ENCODE measurements at places on chromosomes 6 and 20.
A peak's percentile ranks its signal among the peaks of the same experiment; 100 is the strongest.

DNA sequence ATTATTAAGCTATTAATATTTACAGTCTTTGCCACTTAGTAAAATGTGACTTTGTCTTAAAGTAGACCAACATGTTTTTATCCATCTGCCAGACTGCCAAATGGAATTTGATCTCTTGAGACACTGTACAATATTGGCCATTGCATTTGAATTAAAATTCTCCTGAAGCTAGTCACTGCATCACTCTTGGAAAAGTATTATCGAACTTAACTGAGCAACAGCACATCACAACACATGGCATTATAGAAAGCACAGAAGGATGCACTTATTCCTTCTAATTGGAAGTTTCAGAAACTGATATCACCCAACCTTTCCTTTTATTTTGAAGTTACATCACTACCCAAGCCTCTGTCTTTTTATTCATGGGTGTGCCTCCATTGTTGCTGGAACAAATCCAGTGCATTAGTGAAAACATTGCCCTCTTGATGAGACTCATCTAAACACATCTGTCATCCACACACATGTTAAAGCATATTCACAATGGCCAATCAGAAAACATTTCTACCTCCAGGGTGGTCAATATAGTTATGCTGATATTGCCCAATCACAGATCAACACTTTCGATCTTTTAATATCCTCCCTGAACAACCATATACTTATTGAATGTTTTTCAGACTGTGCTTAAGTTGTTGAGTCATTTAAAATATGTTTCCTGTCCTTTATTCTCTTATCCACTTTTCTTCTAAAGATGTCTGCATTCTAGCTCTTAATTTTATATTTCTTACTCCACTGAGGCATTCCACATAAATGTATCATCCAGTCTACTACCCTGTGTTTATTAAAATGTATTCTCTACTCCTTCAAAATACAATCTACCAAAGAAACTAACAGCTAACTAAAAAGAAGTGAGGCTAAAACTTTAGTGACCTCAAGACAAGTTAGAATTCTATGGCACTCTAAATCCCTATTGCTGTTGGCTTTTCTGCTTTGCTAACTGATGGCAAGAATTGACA, 535.0 kb downstream of the RFPL4B start:
- no peak for DNase-seq

DNA sequence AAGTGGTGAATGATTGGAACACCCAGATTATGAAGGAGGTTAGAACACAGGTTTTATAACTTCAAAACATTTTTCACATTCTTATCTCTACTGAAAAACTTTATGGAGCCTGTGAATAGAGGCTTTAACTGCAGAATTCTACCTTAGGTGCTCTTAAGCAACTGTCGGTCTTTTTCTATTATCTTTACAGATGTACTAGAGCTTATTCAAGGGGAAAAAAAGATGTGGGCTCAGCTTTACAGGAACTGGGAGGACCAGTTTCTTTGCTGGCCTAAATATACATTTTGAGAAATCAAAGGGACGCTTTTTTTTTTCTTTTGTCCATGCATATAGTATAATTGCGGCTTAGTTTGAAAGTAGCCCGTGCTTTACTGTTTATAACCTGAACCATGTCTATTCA, 58.9 kb downstream of the UST start:
- DNase-seq: no peak

DNA sequence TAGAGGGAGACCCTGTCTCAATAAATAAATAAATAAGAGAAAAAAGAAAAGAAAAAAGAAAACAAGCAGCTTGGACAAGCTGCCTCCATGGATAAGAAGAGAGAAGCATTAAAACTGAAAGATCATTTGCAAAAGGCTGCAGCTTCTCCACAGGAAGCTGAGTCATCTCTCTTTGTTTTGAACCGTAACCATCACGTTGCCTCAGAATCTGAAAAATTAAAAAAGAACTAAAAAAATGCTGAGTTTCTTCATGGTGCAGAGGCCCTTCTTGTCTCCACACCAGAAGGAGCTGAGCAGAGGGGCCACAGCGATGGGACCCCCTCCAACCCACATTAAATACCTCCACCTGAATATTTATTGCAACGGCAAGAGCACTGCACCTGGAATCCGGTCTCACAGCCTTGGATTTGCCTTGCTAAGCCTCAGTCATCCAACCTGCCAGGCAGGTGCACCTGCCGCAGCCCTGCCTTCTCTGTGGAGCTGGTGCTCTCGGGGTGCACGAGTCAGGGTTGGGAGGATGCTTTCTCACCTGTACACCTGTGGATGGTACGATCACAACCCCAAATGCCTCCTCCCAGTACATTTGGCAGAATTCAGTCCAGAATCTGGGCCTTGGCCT, 28.1 kb downstream of the TOX2 start:
- DNase-seq: no peak

DNA sequence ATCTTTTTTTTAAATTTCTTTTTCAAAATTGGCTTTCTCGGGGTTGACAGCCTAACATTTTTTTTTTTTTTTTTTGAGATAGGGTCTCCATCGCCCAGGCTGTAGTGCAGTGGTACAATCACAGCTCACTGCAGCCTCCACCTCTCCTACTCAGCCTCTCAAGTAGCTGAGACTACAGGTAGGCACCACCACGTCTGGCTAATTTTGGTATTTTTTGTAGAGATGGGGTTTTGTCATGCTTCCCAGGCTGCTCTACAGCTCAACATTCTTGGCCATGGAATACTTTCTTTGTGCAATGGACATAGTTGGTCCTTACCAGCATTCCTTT, 6.4 kb upstream of the CTNNBL1 start:
- DNase-seq: no peak

DNA sequence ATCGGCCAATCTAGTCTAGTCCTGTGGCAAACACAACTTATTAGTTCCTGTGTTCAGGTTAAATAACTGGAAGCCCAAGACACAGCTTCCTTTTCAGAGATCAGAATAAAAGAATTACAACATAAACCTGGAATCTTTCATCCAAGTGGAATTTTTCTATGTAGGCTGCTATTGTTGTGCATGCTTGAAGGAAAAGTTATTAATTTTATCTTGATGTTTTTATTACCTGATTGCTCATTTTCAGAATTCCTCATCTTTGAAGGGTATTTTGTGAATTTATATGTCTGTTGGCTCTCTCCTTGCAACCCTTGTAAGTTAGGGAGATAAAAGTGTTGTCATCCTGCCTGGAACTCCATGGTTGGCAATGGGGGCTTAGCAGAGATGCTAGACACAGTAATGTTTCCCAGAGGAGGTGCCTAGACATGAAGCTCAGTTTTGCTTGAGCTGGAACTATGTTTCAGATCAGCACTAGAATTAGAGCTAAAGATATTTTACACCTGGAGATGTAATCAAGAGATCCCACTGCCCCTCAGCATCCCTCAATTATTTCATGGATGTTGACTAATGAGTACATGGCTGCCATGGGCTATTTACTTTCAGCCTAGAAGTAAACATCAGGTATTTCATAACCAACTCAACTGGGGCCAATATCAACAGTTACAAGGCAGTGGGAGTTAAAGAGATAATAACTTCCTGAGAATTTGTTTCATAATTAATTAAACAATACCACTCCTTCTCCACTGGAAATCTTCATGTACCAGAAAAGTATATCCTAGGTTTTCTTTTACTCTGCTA, 367.0 kb upstream of the MARCKS start:
- DNase-seq: no peak

DNA sequence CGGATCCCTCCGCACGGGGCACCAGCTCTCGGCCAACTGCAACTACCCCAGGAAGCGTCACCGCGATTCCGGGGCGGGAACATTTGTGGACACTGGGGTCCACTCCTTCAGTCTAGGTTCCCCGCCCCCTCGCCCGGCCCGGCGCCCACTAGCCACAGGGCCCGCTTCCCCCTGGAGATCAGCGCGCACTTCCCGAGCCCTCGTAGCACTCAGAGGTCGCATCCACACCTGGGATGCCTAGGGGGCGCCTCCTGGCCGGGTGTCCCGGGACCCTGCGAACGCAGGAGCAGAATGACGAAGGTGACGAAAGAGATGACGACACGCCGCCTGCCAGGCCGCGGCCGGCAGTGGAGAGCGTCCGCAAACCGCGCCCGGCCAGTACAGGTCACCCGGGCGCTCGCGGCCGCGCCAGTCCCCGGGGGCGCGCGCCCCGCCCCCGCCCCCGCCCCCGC, 309 bp upstream of the AIG1 start:
- peak; percentile 64 for DNase-seq

DNA sequence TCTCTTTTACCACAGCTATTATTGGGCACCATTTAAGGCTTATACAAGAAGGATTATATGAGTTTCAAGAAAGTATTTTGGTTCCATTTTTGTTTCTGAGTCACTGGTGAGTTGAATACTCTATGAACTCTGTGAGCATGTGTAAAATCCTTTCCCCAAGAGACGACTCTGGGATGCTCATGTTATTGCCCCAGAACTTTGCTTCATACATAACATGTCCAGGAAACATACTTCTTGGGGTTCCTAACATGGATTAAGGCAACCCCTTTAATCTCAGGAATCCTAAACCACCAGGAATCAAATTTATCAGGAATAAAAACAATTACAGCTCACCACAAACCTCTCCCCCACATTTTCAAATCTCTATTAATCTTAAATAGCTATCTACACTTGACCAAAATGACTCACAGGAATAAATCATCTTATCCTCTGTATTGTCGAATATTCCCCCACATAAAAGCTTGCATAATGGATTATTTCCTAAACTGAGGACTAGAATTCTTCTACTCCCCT, 117.5 kb upstream of the COL21A1 start:
- DNase-seq: no peak

GRCh38 chr6:135520781-135521180, 23.2 kb upstream of the AHI1 start:
- DNase-seq: no peak

- no peak for DNase-seq
Observed at GRCh38 chr6:111657146-111657545, 51.5 kb upstream of the TRAF3IP2 start.

DNA sequence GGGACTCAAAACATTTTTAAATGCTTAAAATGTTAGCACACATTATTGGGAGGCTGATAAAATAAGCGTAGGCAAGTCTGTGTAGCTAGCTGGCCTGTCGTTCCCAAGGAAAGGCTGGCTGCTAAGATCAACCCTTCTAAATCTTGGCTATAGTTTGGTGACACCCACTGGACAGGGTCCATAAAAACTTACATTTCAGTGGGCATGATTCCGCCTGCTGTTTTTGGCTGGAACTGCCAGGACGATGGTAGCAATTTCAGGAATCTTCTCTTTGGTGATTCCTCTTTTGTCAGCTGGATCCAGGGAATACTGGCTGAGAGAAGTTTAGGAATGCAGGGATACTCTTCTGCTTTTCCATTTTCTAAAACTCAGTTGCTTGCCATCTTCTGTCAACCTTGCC, 162.2 kb downstream of the NKAIN2 start:
- DNase-seq: no peak

DNA sequence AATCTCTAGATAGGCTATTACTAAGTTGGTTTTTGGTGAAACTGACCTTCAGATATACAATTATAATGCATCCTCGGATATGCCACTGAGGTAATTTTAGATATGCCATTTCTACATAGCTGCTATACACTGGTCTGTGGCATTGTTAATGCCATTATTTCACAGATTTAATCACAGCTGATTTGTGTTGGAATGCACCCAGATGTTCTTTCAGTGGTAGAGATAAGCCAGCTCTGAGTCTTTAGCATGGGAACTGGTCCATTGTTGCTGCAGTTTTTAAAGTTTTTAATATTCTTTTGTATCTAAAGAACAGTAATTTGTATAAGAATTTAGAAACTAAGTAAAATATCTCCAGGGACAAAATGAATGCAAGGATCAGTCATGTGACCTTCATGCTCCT, 6.8 kb downstream of the TMX4 start:
- no peak for DNase-seq

DNA sequence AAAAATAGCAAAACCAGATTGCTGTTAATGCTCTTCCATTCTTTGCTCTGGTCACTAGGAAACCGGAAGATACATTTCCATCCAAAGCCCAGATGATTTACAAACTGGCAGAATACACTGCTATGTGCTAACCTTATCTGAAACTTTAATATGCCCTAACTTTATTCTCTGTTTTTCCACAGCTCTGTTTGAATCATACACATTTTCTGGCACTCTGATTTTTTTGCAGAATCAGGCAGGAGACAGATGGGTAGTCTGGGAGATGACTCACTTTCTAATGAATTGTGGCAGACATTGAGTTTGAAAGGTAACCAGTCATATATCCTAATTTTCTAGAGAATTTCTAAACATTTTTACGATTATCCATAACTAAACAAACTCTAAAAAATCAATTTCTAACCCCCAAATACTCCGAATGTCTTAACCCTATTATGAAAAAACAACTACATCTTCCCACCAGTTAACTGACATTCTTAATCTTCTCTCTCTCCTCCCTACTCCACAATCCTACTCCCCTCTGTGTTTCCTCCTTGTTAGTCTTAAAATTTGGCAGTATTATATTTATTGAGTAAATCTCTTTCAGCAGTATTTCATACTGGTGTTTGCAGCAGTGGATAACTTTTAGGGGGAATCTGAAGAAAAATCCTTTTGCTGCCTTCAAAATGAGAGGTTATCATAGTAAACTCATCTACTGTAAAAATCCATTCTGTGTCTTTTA, 63.5 kb downstream of the MAN1A1 start:
- no peak for DNase-seq

GRCh38 chr6:8857160-8857559, 421.8 kb upstream of the SLC35B3 start:
- DNase-seq: no peak

DNA sequence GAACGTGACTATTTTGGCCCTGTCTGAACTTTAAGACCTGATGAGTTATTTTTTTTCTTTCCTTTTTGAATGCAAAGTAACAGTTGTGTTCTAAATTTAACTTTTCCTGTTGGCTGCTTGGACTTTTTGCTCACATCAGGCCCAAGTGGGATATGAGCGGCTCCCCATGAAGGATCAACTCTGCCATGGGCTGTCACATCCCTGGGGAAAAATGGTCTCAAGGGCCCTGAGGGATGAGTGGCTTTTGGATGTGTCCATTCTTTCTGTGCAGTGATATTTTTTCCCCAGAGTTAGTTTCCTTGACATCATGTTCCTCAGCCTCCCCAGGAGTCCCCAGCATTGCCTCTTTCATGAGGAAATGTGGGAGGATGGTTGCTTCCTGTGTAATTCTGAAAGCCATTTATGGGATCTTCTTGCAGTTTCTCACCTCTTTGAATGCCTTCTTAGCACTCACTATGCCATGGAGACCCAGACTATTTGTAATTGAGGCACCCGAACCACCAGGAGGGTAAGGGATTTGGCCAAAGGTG, 92.5 kb downstream of the SLC24A3 start:
- no peak for DNase-seq

- no peak for DNase-seq
Observed at GRCh38 chr6:69216127-69216526, 580.7 kb downstream of the LMBRD1 start.

GRCh38 chr6:134426623-134427022, 108.7 kb upstream of the SGK1 start:
- DNase-seq: no peak

DNA sequence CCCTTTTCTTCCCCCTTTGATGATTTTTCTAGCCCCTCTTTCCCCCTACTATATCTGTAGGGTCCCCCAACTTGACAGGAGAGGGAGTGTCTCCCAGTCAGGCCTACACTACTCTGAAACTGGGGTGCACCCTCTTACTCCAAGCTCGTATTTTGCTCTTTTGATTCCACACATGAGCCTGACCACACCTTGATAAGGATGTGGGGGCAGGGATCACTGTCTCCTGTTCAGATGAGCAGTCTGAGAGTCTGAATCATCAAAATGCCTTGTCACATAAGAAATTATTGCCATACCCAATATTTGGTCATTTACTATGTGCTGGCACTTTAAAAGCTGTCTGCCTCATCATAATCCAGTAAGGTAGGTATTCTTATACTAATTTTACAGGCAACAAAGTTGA, 15.9 kb downstream of the PNPLA1 start:
- DNase-seq: no peak

Measured in GM12864 (cell line).